ENCODE measurements at places on chromosomes 3 and 15.

GRCh38 chr15:27091270-27091940 lies 120.4 kb downstream of the GABRG3 start:
- no peak for DNase-seq

DNA sequence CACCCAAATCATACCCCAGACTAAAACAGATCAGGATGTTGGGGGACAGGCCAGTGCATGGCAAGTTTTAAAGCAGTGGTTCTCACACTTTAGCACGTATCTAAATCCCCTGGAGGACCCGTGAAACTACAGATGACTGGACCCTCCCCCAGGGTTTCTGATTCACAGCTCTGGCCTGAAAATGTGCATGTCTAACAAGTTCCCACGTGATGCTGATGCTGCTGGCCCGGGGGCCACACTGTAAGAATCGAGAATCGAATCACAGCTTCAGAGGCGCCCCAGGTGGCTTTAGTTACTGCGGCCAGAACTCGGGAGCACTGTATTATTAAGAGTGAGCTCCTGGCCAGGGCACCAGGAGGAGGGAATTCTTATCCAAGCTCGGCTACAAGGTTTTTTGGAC lies 11.6 kb downstream of the ADAMTS17 start:
- DNase-seq: no peak

GRCh38 chr15:67897646-67898339 lies 57.9 kb upstream of the RNU6-1 start:
- DNase-seq: no peak

DNA sequence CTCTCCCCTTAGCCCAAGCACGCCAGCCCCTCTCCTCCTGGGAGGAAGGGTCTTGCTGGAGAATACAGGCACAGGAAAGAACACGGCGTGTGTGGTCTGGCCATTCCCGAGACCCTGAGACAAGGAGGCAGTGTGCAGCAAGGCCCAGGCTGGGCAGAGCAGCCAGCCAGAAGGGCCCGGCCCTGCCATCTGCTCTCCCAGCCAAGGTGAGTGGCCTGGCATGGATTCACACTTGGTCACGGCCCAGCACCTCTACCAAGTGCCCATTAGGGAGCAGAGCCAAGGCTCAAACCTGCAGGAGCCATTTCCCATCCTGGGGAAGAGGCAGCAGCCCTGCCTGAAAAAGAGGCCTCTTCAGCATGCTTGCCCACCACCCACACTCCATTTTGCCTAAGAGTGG lies 28.6 kb downstream of the MEGF11 start:
- no peak for DNase-seq

- no peak for DNase-seq
Measured at GRCh38 chr15:99403597-99403996, 152.3 kb downstream of the LRRC28 start.

DNA sequence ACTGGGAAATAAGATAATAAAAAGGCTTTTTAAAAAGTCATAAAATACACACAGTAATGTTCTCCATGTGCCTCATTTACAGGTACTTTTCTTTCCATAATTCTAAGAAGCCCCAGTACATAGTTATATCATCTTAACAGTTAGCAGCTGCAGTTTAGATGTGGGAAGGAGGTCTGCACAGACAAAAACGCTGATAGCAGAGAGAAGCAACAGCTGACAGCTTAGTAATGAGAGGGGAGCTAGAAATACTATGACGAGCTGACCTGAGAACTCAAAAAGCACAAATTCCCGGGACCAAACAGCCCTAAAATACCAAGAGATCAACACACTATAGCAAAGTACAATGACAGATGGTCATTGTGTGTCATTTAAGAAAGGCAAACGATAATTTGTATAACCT lies 36.7 kb upstream of the ARHGEF3 start:
- DNase-seq: no peak

- no peak for DNase-seq
Measured at GRCh38 chr15:73750438-73750837, 2.7 kb downstream of the INSYN1 start.

DNA sequence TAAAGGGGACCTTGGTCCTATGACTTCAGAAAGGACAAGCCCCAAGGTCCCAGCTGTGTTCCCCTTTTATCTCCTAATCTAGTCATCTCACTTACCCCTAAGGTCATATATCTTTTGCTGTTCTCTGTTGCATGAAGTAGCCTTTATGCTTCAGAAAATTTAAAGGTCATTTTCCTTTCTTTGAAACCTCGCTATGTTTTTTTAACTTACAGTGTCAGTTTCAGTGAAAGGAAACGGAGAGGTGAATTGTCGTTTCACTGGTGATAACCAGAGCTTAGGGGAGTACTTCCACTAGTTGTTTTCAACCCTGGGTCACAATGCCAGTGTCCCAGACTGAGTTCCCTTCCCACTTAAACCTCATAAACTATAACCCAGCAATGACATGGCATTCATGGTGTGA lies 357.4 kb downstream of the GAP43 start:
- no peak for DNase-seq

- DNase-seq: peak; percentile 23
Measured at GRCh38 chr3:197793247-197793646, 2.2 kb downstream of the LRCH3 start.

DNA sequence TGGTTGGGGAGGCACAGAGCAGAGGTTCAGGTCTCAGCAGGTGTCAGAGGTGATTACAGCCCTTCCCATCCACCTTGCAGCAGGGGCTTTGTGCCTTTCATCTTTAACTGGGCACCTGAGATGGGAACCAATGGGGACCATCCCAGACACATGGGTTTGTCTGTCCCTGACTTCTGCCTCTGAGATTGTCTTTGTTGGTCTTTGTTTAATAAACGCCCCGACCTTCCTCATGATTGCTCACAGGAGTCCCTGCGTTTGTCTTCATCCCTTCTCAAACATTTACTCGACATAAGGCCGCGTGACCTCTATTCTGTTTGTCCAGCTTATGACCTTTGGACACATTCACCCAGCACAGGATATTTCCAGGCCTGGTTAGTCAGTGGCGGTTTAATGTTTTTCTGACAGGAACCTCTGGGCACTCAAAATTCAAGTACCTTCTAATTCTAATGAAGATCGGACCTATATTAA lies 5.9 kb downstream of the ZSCAN2 start:
- no peak for DNase-seq

DNA sequence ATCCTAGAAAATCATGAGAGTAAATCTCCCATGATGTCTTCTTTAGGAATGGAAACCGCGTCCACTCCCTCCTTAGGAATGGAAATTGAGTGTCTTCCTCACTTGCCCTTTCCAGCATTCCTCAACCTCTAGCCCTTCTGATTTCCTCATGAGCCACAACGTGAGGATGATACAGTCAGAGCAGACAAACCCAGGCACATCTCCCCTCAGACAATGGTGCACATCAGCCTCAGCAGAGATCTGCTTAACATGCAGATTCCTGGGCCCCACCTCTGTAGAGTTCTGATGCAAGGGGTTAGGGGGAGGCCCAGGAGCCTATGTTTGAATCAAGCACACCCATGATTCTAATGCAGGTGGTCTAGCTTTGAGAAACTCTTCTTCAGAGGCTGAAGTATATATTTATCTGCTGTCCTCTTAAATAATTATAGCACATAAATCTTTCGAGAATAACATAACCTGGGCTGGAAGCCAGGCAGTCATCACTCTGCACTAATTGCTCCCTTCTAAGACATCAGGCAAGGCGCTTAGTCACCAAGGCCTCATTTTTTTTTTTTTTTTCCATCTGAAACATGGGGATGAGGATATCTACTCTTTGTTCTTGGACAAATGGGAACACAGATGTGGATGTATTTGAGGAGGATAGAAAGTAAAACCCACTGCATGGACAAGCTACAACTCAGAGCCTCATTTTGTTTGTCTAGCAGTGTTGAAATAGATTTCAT lies 81.7 kb downstream of the PRICKLE2 start:
- no peak for DNase-seq

DNA sequence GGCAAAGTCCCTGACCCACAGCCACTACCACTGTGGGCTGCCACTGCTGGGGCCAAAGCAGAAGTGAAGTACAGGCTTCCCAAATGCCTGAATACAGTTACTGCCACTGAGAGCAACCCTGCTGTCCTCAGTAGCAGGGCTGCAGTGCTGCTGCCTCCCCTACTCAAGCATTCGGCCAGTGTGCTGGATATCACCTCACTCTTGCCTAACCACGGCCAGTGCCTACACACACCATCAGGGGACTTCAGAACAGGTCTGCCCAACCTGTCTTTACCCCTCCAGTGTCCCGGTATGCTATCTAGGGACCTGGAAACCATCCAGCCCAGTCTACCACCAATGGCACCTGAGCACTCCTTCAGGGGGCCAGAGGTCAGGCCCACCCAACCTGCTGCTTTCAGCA lies 261.5 kb upstream of the COL8A1 start:
- DNase-seq: no peak

DNA sequence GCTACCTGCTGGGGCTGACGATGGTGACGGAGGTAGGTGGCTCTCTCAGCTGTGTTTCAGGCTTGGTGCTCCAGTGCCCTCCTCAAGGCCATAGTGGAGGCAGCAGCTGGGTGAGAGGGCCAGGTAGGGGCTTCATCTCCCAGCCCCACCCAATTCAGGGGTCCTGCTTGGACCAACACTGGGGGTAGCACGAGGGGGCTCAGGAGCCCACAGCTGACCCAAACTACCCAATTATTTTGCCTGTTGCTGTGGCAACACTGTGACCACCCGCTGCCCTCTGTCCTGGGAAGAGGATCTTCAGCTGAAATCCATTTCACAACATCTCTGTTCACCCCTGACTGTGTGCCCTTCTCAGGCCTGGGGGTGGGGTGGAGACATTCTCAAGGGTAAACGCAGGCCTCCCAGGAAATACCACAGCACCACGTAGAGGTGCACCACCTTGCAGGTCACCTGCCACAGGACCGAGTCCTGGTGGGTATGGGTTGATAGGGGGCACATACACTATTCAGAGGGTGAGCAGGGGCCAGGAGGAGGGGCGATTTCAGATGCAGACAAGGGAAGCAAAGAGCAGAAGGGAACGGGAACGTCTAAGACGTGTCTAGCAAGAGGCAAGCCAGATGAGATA lies 62.7 kb downstream of the GRIP2 start:
- DNase-seq: no peak

All from CD4-positive, alpha-beta memory T cell (primary cell).